H9 (cell line): ENCODE measurements at places on chromosomes 2 and 18. TPM values are rescaled to one million over a fixed set of nuclear protein-coding genes. Genes with fewer than 3 reads are reported as not detected.

The EMILIN2 gene
- total RNA-seq = 20.0 and 21.3 TPM in 2 replicates

The ITGA6 gene
- total RNA-seq = 78.3 and 78.9 TPM in 2 replicates

The B4GALT6 gene
- total RNA-seq = 34.0 and 34.1 TPM in 2 replicates

DNA sequence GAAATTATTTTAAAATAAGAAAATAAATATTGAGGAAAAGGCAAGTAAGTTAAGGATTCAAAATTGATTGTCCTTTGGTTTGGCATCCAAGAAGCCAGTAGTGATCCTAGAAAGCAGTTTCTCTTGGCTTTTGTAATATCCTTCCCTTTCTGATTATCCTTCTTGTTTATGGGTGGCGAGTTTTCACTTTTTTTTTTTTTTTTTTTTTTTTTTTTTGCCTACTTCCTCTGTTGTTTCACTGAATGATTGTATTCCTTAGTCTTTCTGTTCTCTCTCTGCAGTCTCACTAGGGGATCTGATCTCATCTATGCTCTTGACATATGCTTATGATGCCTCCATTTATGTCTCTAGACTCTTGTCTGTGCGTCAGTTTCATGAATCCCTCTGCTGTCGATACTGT lies 4.2 kb downstream of the NAPG start:
- H3K27me3 ChIP-seq = no peaks in the 10 kb centered on the region
- no peaks in the 10 kb centered on the region for H3K36me3 ChIP-seq
- H3K4me1 ChIP-seq = no peaks in the 10 kb centered on the region; the same call in 1 of the 2 replicates
- H3K4me3 ChIP-seq = no peak overlapping the region
- no peak overlapping the region for H3K27ac ChIP-seq

GRCh38 chr2:239387811-239388210 lies 13.0 kb downstream of the HDAC4 start:
- H3K4me1 ChIP-seq = no peaks in the 10 kb centered on the region
- no peaks in the 10 kb centered on the region for H3K27me3 ChIP-seq
- DNase-seq = no peak
- H3K4me3 ChIP-seq = no peak overlapping the region

GRCh38 chr2:204356151-204356641 lies 189.1 kb upstream of the PARD3B start:
- H3K4me1 ChIP-seq = no peaks in the 10 kb centered on the region
- no peaks in the 10 kb centered on the region for H3K27me3 ChIP-seq
- H3K4me3 ChIP-seq = no peak overlapping the region
- no peak for DNase-seq
- H3K36me3 ChIP-seq = no peaks in the 10 kb centered on the region
- no peak overlapping the region for H3K27ac ChIP-seq

DNA sequence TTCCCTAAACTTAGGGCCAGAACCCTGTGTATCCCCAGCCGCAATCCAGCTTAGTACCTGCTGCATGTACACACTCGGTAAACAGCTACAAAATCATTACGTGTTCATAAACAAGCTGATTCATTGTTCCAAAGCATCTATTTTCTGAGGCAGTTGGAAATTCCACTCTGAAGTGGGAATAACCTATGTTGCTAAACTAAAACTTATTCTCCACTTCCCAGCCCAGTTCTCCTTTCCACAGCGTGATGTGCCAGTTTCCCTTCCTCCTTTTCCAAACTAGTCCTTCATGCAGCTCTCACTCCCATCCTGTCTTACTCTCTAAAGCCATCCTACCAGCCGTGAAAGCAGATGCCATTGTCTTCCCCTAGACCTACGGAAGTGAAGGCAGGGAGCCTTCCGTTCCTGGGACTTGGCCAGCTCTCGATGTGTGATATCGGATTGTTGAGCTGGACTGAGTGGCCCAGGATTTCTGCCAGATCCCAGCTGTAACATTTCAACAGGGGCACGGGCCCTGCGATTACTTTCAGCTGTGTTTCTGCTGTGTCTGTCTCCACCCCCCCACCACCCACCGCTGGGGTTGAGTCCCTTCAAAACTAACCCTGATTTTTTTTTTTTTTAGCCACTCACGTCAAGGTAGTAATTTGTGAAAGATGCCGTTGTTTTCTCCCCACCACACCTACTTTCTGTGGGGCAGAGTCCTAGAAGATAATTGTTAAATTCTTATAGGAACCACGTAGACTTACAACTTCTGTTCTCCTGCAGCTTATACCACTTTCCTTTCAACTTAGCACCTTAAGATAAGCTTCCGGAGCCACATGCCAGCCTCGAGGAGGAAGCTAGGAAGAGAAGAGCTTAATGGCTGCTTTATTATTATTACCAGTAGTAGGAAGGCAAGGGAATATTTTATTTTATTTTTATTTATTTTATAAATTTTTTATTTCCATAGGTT lies 100.9 kb downstream of the CRIM1 start:
- peaks cover 4% of the 10 kb centered on the region; the same call in 2 of the 3 replicates for H3K36me3 ChIP-seq
- peaks cover 29% of the 10 kb centered on the region for H3K4me1 ChIP-seq
- H3K27me3 ChIP-seq = no peaks in the 10 kb centered on the region
- H3K4me3 ChIP-seq = no peak overlapping the region
- no peak for DNase-seq
- H3K27ac ChIP-seq = no peak overlapping the region

DNA sequence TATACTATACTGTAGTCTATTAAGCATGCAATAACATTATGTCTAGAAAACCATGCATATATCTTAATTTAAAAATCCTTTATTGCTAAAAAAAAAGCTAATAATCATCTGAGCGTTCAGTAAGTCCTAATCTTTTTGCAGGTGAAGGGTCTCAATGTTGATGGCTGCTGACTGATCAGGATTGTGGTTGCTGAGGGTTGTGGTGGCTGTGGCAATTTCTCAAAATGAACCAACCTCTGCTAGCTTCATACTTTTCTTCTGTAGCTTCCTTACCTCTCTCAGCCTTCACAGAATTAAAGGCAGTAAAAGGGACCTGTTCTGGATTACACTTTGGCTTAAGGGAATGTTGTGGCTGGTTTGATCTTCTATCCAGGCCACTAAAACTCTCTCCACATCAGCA lies 235.8 kb downstream of the NBAS start:
- no peak for DNase-seq
- no peaks in the 10 kb centered on the region for H3K4me1 ChIP-seq
- no peak overlapping the region for H3K4me3 ChIP-seq
- H3K36me3 ChIP-seq = no peaks in the 10 kb centered on the region; the same call in 1 of the 2 replicates
- H3K27ac ChIP-seq = no peak overlapping the region
